ENCODE measurements at places on chromosomes 1 and 21.

DNA sequence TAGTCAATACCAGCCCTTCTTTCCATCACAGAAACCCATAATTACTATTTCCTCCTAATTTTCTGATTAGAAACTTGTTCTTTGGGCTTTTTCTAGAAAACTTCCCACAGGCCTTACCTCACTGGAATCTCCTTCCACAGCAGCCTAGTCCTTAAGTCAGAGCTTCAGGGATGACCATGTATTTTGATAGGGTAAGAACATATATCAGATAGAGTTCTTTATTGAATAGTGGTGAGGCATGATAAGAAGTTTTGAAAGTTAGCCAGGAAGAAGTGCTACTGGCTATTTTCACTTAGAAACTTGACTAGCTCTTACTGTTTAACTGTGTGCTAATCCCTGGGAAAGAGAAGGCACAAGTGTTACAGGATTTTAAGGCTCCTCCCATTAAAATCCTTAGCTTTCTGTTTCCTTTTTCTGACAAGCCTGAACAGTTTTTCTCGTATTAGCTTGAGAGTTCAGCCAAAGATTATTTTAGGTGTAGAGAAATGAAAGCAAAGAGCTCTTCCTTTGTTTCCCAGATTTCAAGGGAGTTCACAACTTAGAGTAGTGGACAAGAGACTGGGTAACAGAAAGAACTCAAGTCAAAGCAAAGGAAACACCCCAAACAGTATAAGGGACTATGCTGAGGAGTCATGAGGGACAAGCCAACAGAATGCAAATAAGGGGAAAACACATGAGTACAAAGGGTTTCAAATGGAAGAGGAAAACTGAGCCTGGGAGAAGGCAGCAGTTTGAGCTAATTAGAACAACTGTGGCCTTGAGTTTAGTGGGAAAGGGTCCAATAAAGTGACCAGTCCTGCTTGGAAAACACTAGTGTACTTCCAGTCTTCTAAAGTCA, 37.2 kb upstream of the AIM2 start:
- DNase-seq = no peak

- no peak for DNase-seq
Measured at GRCh38 chr1:51247022-51247421, 10.9 kb downstream of the RNF11 start.

DNA sequence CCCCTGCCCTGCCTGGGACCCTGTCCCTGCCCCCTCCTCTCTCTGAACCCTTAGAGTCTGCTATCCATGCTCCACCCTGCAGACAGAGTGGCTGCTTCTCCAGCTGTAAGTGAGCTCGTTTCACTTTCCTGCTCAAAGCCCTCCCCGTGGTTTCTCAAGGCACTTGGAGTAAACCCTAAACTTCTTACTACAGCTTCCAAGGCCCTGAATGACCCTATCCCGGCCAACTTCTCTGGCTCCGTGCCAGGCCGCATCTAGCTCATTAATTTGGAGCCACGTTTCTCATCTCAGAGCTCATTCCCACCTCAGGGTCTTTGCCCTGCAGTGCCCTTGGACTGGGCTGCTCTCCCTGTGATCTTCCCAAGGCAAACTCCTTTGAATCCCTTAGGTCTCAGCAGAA, 235.1 kb upstream of the RUNX1 start:
- no peak for DNase-seq

- no peak for DNase-seq
Measured at GRCh38 chr1:181180407-181181031, 92.0 kb downstream of the IER5 start.

GRCh38 chr1:226989085-226989920, 49.2 kb downstream of the COQ8A start:
- no peak for DNase-seq

DNA sequence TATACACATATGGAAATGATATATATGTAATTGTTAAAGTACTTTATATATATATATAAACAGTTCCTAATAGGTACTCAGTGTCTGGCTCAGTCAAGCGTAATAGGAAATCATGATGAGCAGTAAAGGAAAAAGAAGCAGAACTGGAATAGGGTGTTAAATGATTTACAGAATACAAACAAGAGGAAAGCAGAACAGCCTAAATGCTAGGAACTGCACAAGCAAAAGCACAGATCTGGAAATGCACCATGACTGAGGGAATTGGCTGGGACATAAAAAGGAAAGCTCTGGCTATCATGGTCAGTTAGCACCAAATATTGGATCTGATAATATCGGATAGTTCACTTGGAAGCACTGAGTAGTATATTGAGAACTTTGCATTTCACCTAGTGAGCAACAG, 51.8 kb downstream of the SLC44A5 start:
- DNase-seq = no peak

GRCh38 chr1:156055281-156056048, 883 bp downstream of the LAMTOR2 start:
- DNase-seq = peak; percentile 27

GRCh38 chr1:153734396-153735089, 6.7 kb downstream of the INTS3 start:
- no peak for DNase-seq

DNA sequence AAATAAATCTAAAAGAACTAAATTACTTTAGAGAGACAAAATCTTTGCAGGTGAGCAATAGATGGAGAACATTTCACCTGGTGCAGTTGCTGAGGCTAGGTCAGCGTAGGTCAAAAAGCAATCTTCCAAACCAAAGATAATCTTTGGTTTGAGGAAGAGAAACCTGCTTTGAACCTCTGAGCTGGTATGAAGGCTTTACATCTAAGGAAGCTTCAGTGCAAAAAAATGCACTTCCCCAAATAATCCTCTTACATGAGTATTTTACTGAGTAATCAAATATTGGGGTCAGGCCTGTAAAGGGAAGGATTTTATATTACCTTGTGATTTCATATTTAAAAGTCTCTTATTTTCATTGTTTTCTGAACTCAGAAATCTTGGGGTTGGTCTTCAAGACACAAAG, 223.6 kb downstream of the SRGAP2C start:
- DNase-seq = no peak

GRCh38 chr1:12150456-12151200, 16.2 kb upstream of the TNFRSF1B start:
- no peak for DNase-seq

GRCh38 chr1:228735871-228736586, 750 bp downstream of the RHOU start:
- peak; percentile 17 for DNase-seq

- DNase-seq = no peak
Measured at GRCh38 chr1:95230768-95231191, 3.2 kb upstream of the RWDD3 start.

DNA sequence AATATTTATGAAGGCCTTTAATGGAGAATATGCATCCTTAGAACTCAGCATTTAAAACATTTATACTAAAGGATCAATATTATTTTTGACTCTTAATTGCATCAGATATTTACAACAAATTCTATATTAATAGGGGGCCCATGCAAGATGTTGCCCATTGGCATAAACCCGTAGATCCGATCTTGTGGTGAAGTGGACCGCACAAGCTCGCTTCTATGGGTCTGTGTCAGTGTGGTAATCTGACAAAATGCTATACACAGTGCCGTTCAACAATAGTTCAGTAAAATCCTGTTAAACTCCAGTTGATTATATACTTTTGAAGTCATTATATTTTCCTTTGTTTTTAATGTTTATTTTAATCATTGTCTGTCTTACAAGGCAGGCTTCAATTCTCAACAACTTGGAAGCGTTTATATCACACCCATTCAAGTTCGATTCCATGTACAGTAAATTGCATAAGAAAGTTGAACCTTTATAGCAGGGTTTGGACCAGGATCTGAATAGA, 809.2 kb downstream of the USP25 start:
- no peak for DNase-seq

GRCh38 chr1:35223084-35223630, 30.2 kb upstream of the SFPQ start:
- no peak for DNase-seq

- no peak for DNase-seq
Measured at GRCh38 chr1:9382643-9383491, 90.2 kb downstream of the SPSB1 start.

DNA sequence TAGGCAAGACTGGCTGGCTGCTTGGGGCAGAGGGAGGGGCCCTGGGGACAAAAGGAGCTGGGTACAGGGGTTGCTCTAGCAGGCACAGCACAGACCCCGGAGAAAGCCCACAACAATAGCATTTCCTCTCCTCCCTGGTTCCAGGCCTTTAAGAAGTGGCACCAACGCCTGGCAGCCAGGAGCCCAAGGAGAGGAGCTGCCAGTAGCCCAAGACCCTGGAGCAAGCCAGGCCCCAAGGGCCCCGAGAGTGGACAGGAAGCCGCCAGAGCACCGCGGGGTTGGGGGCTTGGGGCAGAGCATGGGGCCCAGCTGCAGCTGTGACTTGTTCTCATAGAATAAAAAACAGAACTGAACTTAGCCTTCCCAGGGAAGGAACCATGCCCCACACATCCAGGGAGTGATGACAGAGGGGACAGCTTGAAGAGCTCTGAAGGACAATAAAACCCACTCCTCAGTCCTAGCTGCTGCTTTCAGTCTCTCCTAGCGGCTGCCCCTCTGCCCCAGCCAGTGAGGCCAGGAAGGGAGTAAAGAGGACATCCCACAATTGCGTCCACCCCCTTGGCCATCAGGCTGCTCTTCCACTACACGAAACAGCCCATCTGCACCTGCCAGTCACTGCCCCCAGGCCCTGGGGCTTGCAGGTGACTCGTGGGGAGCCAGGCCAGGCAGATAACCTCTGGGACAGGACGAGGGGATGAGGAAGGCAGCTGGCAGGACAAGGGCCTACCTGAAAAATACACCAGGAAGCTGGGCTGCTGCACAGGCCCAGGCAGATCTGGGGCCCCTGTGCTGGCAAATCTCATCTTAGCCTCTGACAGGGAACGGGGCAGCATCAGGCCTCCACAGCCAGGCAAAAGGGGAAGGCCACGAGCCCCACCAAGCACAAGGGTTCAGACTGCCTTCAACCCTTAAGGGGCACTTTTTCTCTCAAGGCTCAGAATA, 16.4 kb downstream of the MTHFR start:
- DNase-seq = no peak

GRCh38 chr1:185420588-185421081, 103.6 kb upstream of the IVNS1ABP start:
- peak; percentile 14 for DNase-seq

- no peak for DNase-seq
Measured at GRCh38 chr1:225446595-225446960, 18.7 kb upstream of the LBR start.

GRCh38 chr1:188669728-188670382, 1807.8 kb downstream of the BRINP3 start:
- no peak for DNase-seq

- no peak for DNase-seq
Measured at GRCh38 chr1:8711151-8711550, 106.3 kb downstream of the RERE start.

DNA sequence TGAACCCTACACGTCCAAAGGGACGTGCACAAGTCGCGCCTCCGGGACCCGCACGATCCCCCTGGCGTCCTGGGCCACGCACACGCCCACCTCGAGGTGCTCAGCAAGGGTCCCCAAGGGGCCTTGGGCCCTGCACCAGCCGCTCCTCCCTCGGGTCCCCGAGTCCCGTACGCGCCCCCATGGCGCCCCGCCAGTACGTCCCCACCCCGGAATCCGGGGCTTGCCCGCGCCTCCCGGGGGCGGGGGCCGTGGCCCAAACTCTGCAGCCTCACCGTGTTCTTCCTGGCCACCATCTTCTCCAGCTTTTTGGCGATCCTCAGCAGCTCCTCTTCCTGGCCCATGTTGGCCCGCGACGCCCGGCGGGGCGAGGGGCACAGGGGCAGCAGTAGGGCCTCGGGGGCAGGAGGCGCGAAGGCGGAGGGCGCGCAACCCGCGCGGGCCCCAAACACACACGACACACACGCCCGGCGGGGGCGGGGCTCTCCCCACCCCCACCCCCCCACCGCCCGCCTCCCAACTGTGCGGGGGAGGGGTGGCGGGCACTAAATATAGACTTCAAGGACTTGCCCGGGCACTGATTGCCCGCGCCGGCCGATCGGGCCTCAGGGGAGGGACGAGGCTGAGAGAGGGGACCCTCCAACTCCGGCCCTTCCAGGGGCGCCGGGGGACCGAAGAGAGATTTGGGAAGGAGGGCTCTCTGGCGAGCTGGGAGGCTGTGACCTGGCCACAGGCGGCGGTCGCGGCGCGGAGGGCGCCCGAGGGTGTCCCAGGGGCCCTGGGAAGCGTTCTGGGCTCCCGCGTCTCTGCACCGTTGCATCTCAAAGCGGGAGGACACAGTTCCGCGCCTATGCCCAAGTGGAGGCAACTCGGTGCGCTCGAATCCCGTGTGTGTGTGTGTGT, at the start of gene TCEA3:
Gene TCEA3, minus strand, starts transcription at position 456 of the 900 bp plus-strand sequence. Its CDS starts 115 bp downstream, at position 341.
- DNase-seq = peak; percentile 32

- no peak for DNase-seq
Measured at GRCh38 chr1:184534690-184535089, 147.9 kb downstream of the C1orf21 start.

GRCh38 chr1:15212954-15213291, 34.1 kb upstream of the FHAD1 start:
- no peak for DNase-seq

- DNase-seq = no peak
Measured at GRCh38 chr21:31258073-31258472, 86.0 kb downstream of the TIAM1 start.

- DNase-seq = no peak
Measured at GRCh38 chr1:98001764-98002163, 80.9 kb upstream of the DPYD start.

- no peak for DNase-seq
Measured at GRCh38 chr21:46171996-46172862, 12.0 kb downstream of the SPATC1L start.

- peak; percentile 2 for DNase-seq
Measured at GRCh38 chr1:50308878-50309277, 114.4 kb downstream of the DMRTA2 start.

DNA sequence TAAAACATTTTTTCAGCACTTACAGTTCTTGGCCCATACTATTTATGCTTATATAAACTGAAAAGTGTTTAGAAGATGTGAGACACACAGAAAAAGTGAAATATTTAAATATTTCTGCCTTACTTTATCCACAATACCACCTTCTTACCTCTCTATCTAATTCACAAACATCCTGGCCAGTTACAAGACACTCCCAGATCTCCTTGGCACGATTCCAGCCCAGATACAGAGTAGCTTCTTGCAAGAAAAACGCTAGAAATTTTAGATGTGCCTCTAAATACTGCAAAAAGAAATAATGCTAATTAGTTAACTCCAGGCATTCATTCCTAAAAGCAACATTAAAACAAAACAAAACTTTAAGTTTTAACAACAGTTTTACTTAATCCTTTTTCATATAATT, 68.4 kb downstream of the USP24 start:
- DNase-seq = no peak

- no peak for DNase-seq
Measured at GRCh38 chr1:167722870-167723251, 1.1 kb downstream of the MPZL1 start.

DNA sequence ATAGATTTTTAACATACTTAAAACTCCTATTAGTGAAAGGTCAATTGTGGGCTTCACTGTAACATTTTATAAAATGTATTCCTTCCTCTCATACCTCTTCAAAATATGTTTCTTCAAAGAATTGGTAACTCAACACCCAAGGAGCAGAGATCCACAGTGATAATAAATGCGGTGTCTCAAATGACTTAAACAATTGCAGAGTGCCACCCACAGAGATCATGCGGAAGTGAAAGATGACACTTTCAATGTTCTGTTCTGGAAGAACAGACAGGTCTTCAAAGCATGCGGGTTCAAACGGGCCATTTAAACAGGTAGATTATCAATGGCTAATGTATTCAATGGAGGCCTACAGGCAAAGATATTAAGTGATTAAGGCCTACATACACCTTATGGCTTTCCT, 157.0 kb upstream of the GREM2 start:
- DNase-seq = no peak
